ENCODE measurements at places on chromosomes 12 and 14. TPM values are rescaled to one million over a fixed set of nuclear protein-coding genes. Genes with fewer than 3 reads are reported as not detected.

DNA sequence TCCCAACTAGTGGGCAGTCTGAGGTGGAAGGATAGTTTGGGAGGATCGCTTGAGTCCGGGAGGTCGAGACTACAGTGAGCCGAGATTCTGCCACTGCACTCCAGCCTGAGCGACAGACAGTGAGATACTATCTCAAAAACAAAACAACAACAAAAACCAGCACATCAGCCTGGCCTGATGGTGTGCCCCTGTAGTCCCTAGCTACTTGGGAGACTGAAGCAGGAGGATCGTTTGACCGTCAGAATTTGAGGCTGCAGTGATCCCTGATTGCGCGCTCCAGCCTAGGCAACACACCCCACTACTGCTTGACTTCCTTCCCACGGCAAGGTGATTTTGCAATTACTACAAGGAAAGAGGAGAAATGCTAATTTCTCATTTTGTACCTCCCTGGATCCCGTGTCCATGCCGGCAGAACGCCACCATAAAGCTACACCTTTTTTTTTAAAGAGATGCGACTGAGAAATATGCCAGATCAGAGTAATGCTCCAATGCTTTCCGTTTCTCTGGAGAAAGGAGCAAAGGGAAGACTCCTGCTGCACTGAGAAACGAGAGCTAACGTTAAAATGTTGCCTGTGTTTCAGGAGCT, 672 bp upstream of the SCFD1 start:
- peak; percentile 10 for DNase-seq

- DNase-seq = no peak
Observed at GRCh38 chr12:122889761-122890520, 6.0 kb downstream of the VPS37B start.

DNA sequence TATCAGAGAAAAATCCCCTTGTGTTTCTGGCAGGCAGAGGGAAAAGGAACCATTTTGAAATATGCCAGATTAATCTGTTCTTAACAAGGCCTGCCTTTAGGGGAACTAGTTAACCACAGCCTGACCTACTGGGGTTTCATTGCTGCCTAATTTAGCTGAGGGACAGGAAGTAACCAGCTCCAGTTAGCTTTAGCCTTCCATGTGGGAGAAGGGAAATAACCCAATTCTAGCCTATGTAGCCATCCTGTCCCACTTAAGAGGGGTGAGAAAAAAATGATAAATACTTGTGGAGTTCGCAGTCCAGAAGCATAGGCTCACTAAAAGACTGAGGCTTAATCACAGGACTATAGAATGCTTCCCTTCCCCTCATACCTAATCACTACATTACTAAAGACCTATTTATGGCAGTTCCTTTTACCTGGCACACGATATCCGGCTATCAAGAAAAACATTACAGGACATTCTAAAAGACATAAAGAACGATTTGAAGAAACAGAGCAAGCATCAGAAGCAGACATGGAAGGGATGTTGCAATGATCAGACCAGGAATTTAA, 22.8 kb downstream of the COX8C start:
- no peak for DNase-seq

DNA sequence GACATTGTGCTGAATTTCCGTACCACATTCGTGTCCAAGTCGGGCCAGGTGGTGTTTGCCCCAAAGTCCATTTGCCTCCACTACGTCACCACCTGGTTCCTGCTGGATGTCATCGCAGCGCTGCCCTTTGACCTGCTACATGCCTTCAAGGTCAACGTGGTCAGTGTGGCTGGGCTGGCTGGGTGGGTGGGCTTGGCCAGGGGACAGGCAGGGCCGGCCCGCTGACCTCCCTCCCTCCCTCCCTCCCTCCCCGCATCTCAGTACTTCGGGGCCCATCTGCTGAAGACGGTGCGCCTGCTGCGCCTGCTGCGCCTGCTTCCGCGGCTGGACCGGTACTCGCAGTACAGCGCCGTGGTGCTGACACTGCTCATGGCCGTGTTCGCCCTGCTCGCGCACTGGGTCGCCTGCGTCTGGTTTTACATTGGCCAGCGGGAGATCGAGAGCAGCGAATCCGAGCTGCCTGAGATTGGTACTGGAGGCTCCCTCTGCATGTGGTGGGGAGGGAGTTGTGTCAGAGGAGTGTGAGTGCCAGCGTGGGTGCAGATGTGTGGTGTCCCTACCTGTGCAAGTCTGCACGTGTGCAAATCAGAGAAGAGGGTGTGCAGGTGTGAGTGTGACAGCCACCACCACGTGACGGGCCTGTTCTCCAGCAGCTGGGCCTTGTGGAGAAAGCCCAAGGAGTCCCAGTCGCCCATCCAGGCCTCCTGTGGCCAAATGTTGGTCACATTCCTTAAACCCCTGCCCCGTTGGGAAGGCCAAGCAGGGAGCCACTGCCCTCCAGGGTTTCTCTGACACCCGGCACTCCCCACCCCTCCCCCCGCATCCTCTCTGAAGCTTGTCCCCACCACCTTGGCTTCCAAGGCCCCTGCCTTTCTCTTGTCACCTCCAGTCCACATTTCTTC, 5.3 kb downstream of the KCNH3 start:
- no peak for DNase-seq

DNA sequence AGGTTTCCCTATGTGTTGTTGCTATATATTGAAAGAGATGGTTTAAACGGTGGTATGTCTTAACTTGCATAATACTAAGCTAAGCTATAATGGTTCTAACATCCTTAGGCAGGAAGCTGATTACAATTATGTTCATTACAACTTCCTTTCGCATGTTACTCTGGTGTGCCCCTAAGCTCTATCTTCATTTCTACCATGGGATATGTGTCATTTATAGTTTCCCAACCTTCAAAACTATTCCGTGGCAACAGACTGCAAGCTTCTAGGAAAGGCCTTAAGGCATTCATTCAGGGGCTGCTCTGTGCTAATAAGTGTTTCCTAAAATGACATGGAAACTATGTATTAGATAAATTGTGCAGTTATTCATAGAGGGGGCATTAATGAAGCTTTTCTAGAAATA, 294.6 kb downstream of the GXYLT1 start:
- DNase-seq = no peak

- DNase-seq = no peak
Observed at GRCh38 chr14:21343035-21343794, 40.6 kb downstream of the SUPT16H start.

DNA sequence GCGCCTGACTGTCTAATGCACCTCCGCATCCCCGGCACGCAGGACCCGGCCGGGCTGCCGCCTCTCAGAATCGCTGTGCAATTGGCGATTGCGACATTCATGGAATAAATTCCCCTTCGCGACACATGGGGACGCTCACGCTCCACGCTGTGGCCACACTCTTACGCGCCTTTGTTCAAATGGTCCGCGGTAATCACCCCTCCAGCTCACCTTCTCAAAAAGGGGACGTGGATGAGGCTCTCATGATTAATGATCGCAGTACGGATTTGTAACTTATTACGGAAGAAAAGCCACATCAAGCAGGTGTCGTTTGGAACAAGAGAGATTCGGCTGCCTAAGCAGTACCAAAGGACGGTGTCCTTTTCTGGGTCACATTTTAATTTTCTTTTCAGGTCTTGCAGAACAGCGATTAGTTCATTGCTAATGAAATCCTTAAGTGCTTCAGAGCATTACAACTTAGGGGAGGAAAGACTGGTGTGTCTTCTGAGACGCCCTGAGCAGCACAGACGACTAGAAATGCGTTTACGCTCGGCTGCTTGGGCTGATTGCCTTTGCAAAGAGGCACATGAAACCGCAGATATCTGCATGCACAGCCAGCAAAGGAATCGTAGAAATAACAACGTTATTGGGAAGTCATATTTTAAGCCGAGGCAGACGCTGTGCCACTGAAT, 37.3 kb upstream of the ADGRD1 start:
- DNase-seq = peak; percentile 11

GRCh38 chr12:93221841-93222240, 155.9 kb upstream of the NUDT4 start:
- DNase-seq = no peak

Gene CCDC198
- not detected for total RNA-seq

Gene ADAMTS20
- total RNA-seq = 1.0 TPM

Data from PC-9 (cell line).